Thoracic aorta (tissue), 2 donors: ENCODE measurements at places on chromosomes 4 and X. TPM values are rescaled to one million over a fixed set of nuclear protein-coding genes. Genes with fewer than 3 reads are reported as not detected.

DNA sequence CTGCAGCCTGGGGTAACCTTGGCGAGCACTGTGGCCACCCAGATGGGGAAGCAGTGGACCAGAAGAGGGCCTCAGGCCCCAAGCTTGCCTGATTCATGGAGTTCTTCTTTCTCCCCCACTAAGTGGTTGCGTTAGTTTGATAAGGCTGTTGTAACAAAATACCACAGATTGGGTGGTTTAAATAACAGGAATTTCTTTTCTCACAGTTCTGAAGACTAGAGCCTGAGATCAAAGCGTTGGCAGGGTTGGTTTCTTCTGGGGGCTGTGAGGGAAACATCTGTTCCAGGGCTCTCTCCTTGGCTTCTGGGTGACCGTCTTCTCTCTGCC, 105.7 kb upstream of the GATB start:
- no peaks in the 10 kb centered on the region for H3K36me3 ChIP-seq
- H3K4me1 ChIP-seq: no peaks in the 10 kb centered on the region
- no peak for DNase-seq

ARAP2 gene
- total RNA-seq: 25.3 TPM

FAM9B gene
- total RNA-seq: not detected

GRCh38 chr4:113141901-113142346, 92.5 kb downstream of the ANK2 start:
- no peak overlapping the region for H3K27ac ChIP-seq
- no peaks in the 10 kb centered on the region for H3K27me3 ChIP-seq
- H3K4me1 ChIP-seq: peaks cover 12% of the 10 kb centered on the region
- H3K4me3 ChIP-seq: no peak overlapping the region

ARSJ gene
- 15.0 TPM for total RNA-seq

DNA sequence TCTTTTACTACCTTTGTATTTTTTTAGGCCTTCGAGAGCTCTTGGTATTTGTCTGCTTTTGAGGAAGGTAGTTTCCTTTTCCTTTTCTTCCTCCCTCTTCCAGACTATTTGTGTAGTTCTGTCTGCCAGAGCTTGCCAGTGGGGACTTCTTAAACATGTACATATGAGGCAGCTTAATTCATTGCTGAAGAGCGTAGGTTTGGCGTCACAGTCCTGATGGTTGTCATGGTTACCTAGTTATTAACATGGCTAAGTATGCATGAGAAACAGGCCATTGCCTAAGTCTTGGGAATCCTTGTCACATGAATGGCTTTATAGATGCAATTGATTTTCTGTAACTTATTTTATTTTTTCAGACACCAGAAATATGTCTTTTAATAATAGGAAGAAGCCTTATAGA, 48.5 kb upstream of the ARMCX2 start:
- H3K4me1 ChIP-seq: no peaks in the 10 kb centered on the region
- DNase-seq: no peak
- no peak overlapping the region for H3K27ac ChIP-seq
- no peaks in the 10 kb centered on the region for H3K36me3 ChIP-seq
- no peak overlapping the region for H3K4me3 ChIP-seq
- H3K27me3 ChIP-seq: no peaks in the 10 kb centered on the region

DNA sequence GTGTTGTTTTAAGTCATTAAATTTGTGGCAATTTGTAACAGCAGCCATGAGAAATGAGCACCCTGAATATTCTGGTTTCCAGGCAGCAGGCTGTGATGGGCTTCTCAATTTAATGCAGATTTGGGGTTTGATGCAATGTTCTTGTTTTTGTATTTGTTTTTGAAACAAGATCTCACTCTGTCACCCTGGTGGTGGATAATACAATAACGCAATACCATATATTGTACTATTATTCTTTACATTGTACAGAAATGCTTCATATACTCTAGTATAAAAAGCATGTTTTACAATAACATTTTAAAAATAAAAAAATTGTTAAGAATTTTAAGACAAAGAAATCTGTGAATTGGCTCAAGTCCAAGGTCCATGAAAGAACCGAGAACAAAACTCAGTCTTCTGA, 129.1 kb downstream of the USP46 start:
- no peak overlapping the region for H3K27ac ChIP-seq
- no peak overlapping the region for H3K4me3 ChIP-seq
- no peaks in the 10 kb centered on the region for H3K36me3 ChIP-seq
- no peaks in the 10 kb centered on the region for H3K27me3 ChIP-seq
- DNase-seq: no peak

PLXNB3 gene
- 52.2 TPM for total RNA-seq
